CD4-positive, alpha-beta T cell treated with Interleukin-21 for 1 hour (primary cell): ENCODE measurements at places on chromosomes 3 and 15.

DNA sequence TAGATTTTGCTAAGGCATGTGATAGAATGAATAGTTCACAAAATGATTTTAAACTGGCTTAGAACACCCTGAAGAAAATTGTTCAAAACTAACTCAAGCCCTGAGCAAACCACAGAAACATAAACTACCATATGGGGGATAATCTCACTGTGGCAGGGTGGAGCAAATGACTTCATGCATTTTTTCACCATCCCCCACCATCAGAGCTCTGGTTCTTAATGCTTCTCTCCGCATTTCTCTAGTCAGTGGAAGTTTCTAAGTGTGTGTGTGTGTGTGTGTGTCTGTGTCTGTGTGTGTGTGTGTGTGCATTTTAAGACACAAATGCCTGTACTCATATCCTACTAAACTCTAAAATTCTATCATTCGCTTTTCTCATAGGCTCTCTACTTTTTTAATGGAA, 107.1 kb upstream of the PHLDB2 start:
- no peak for DNase-seq

- DNase-seq, result peak; percentile 73
Measured at GRCh38 chr3:52310861-52311575, 5.1 kb upstream of the DNAH1 start.

DNA sequence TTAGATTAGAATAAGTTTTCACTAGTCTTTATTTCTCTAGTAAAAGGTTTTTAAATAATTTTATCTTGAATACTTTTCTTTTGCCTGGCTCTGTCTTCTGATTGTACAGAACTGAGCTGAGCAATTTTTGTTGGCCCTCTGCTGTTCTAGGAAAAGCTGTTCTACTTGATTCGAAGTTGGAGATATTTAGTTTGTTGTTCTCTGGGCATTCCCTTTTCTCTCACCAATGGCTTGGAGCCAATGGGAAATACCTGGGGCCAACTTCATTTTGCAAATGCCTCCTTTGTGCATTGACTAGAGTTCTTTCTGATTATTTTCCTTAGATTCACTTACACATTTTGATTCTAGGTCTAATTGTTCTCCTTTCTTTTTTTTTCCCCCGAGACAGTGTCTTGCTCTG, 16.5 kb downstream of the ABHD5 start:
- DNase-seq, result no peak

DNA sequence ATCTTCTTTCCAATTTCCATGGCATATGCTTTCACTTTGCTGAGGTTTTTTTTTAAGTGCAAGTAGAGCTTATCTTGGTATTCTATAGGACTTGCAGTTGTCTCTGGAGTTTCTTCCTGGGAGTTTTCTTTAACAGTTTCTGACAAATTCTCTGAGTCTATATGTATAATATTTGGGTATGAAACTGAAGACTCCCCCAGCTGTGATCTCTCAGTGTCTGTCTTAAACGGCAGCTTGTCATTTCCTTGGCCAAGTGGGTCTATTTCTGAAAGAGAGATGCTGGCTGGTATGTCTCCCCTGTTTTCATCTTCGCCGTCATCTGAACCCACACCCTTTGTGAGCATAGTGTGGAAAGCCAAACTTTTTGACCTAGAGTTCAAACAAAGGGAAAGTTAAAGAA, 73.3 kb upstream of the PTX3 start:
- DNase-seq, result no peak

DNA sequence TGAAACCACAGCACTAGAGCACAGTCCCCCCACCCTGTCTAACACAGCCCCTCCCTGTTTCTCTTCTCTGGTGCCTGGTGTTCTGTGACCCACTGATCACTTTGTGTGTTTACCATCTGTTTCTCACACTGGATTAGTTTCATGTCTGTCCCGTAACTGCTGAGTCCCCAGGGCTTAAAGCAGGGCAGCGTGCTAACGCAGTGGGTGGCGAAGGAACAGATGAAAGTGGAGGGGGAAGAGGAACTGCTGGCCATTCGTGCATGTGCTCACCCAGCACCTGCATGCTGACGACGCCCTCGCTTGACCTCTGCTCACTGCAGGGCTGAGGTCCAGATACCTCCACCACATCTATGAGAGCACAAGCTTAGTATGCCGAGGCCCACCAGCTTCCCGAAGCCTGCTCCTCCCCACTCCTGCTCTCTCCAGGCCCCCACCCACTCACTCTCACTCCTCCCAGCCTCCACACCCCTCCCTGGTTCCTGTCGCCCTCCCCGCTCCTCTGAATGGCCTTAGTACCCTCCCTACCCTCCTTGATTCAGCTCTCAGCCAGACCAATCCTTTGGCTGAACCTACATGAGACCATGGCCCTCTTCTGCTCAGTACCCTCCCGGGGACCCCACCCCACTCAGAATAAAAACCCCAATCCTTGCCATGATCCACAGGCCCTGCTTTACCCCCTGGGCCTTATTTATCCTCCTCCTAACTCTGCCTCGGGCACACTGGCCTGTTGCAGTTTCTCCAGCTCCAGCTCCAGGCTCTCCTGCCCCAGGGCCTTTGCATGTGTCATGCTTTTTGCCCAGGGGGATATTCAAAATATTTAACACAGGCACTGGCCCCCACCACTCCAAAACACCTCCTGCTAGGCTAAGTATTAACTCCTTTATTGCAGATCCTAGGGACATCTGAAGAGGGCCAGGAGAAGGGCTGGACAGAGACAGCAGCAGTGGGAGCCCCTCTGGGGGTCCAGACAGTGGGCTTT, 15.1 kb upstream of the IQSEC1 start:
- no peak for DNase-seq
